ENCODE measurements at places on chromosomes 12 and 14. TPM values are rescaled to one million over a fixed set of nuclear protein-coding genes. Genes with fewer than 3 reads are reported as not detected.

Gene RPS6KA5
- total RNA-seq = 2.0 TPM

Gene ARL1
- 76.3 TPM for total RNA-seq

Gene TCL1B
- not detected for total RNA-seq

Gene TOMM20L
- total RNA-seq = not detected

Gene CCDC175
- total RNA-seq = not detected

Gene CCDC177
- not detected for total RNA-seq

Gene HOXC4
- total RNA-seq = 0.26 TPM

- H3K27ac ChIP-seq = no peak within 1 kb of the TSS
- H3K4me1 ChIP-seq = peaks cover 5% of the 10 kb centered on the region
- no peaks in the 10 kb centered on the region for H3K36me3 ChIP-seq
- DNase-seq = no peak
Observed at GRCh38 chr12:14961466-14962152, at the start of gene ARHGDIB. Gene ARHGDIB, minus strand, starts transcription at chr12:14961601. Its CDS starts 10,889 bp downstream, at chr12:14950712.

DNA sequence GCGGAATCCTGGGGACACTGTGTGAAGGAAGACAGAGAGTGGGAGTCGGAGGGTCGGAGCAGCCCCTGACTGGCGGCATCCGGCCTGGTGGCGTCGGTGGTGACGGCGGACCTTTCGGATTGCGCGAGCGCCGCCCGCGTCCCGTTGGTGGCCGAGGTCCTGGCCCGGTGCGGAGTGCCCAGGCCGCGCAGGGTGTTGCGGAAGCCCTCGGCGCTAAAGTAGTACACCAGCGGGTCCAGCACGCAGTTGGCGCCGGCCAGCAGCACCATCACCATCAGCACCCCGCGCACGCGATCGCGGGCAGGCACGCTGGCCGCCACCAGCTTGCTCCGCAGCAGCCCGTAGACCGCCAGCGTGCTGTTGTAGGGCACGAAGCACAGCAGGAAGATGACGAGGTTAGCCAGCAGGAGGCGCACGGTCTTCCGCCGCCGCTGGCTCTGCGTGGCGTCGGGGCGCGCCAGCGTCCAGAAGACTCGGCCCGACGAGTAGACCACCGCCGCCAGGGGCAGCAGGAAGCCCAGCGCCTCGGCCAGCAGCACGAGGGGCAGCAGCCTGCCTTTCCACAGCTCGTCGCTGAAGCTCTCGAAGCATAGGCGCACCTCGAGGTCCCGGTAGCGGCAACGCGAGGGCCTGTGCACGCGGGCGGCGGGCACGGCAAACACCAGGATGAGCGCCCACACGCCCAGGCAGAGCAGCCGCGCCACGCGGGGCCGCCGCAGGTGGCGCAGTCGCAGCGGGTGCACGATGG is 13.1 kb upstream of the CHD4 start:
- no peaks in the 10 kb centered on the region for H3K27me3 ChIP-seq
- no peak overlapping the region for H3K4me3 ChIP-seq
- H3K36me3 ChIP-seq = no peaks in the 10 kb centered on the region

DNA sequence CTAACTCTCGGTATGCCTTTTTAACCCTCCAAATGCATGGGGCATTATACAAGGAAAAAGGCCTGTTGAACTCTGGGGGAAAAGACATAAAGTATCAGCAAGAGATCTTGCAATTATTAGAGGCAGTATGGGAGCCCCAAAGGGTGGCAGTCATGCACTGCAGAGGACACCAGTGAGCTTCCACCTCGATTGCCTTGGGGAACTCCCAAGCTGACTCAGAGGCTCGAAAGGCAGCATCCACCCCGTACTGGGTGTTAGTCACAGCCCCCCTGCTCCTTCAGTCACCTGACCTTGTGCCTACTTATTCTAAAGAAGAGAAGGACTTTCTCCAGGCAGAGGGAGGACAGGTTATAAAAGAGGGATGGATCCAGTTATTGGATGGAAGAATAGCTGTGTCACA is 781.4 kb upstream of the TMEM132C start:
- H3K27me3 ChIP-seq = no peaks in the 10 kb centered on the region
- no peak overlapping the region for H3K4me3 ChIP-seq
- H3K4me1 ChIP-seq = no peaks in the 10 kb centered on the region
- no peak overlapping the region for H3K27ac ChIP-seq
- peak; percentile 91 for DNase-seq
- no peaks in the 10 kb centered on the region for H3K36me3 ChIP-seq

- H3K4me3 ChIP-seq = no peak overlapping the region
- DNase-seq = peak; percentile 42
- no peak overlapping the region for H3K27ac ChIP-seq
- peaks cover 6% of the 10 kb centered on the region for H3K4me1 ChIP-seq
- no peaks in the 10 kb centered on the region for H3K27me3 ChIP-seq
- H3K36me3 ChIP-seq = peaks cover 7% of the 10 kb centered on the region
Observed at GRCh38 chr14:104876251-104876699, 11.2 kb downstream of the CEP170B start.

DNA sequence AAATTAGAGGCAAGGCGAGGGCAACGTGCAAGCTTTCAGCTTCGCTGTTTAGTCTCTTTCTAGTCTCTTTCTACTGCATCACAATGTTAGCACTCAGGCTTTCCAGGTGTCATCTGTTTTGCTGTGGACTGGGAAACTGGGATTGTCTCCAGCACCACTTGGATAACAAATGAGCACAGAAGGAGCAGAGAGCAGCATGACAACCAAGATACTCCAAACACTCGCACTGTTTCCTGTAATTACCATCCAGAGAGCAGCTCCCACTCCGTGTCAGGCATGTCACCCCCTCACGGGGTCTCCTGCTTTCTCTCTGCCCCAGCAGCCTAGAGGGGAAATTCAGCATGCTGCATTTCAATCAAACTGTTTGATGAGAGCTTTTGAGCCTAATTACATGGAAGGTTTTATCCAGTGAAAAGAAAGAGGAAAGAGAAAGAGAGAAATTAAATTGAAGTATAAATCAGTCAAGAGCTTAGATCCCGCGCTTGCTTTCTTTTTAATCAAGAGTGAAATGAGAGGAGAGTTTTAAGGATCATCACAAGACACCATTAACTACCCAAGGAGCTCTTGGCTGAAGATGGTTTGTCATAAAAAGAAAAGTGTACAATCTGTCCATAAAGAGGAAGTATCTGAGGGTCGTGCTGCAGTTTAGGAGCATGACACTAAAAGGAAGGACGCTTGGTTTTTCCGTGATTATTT is 917.7 kb downstream of the DIO2 start:
- DNase-seq = no peak
- no peak overlapping the region for H3K27ac ChIP-seq
- H3K4me3 ChIP-seq = no peak overlapping the region
- H3K36me3 ChIP-seq = no peaks in the 10 kb centered on the region
- no peaks in the 10 kb centered on the region for H3K27me3 ChIP-seq

GRCh38 chr12:27971121-27971489 is 1.4 kb downstream of the PTHLH start:
- peaks cover 11% of the 10 kb centered on the region for H3K4me1 ChIP-seq
- peak; percentile 44 for DNase-seq
- H3K27ac ChIP-seq = no peak overlapping the region
- H3K27me3 ChIP-seq = peaks cover 26% of the 10 kb centered on the region

- H3K4me1 ChIP-seq = peaks cover 12% of the 10 kb centered on the region
- H3K4me3 ChIP-seq = no peak overlapping the region
- peak; percentile 95 for DNase-seq
- peak overlapping the region; percentile 81 for H3K27ac ChIP-seq
- no peaks in the 10 kb centered on the region for H3K27me3 ChIP-seq
Observed at GRCh38 chr14:22824711-22825359, 4.9 kb upstream of the MRPL52 start.

GRCh38 chr14:60175255-60175902 is 10.2 kb upstream of the DHRS7 start:
- H3K4me3 ChIP-seq = no peak overlapping the region
- H3K36me3 ChIP-seq = no peaks in the 10 kb centered on the region
- peaks cover 2% of the 10 kb centered on the region for H3K4me1 ChIP-seq

- H3K36me3 ChIP-seq = no peaks in the 10 kb centered on the region
- no peak for DNase-seq
- H3K4me1 ChIP-seq = no peaks in the 10 kb centered on the region
- no peaks in the 10 kb centered on the region for H3K27me3 ChIP-seq
Observed at GRCh38 chr12:29277231-29277630, 103.7 kb downstream of the ERGIC2 start.

GRCh38 chr12:25684070-25684469 is 131.0 kb upstream of the LMNTD1 start:
- no peak for DNase-seq
- no peaks in the 10 kb centered on the region for H3K4me1 ChIP-seq
- H3K27me3 ChIP-seq = no peaks in the 10 kb centered on the region
- no peak overlapping the region for H3K27ac ChIP-seq
- no peaks in the 10 kb centered on the region for H3K36me3 ChIP-seq
- no peak overlapping the region for H3K4me3 ChIP-seq

GRCh38 chr12:69534389-69534822 is 50.9 kb upstream of the CCT2 start:
- no peaks in the 10 kb centered on the region for H3K36me3 ChIP-seq
- no peaks in the 10 kb centered on the region for H3K27me3 ChIP-seq
- peak overlapping the region; percentile 32 for H3K4me3 ChIP-seq
- peak; percentile 100 for DNase-seq
- H3K4me1 ChIP-seq = peaks cover 10% of the 10 kb centered on the region

GRCh38 chr12:51871126-51871525 is 16.8 kb upstream of the ANKRD33 start:
- no peaks in the 10 kb centered on the region for H3K4me1 ChIP-seq
- H3K36me3 ChIP-seq = no peaks in the 10 kb centered on the region
- no peak overlapping the region for H3K27ac ChIP-seq
- no peak for DNase-seq
- H3K27me3 ChIP-seq = peaks cover 10% of the 10 kb centered on the region

DNA sequence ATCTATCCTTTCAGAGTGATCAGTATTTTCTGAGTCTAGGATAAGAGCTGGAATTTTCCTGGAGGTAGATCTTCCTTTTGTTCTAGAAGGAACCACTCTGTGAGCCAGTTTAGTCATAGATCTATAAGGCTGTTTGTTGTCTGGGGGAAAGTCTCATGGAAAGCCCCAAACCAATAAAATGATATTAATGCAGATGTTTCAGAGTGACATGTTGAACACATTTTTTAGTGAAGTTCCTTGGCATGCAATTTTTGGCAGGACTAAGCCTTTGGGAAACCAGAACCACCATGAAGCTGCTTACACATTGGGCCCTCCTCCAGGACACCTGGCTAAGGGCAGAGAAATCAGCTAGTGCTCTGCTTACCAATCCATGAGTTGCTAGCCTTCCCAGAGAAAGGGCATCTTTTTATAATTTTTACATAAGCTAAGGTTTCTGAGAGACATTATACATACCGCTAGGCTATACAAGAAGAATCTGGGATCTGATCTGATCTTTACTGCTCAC is 101.5 kb upstream of the PCED1B start:
- no peaks in the 10 kb centered on the region for H3K4me1 ChIP-seq
- peak; percentile 22 for DNase-seq
- no peak overlapping the region for H3K4me3 ChIP-seq
- H3K36me3 ChIP-seq = no peaks in the 10 kb centered on the region
- no peaks in the 10 kb centered on the region for H3K27me3 ChIP-seq
